ENCODE measurements at places on chromosomes 4 and X.

DNA sequence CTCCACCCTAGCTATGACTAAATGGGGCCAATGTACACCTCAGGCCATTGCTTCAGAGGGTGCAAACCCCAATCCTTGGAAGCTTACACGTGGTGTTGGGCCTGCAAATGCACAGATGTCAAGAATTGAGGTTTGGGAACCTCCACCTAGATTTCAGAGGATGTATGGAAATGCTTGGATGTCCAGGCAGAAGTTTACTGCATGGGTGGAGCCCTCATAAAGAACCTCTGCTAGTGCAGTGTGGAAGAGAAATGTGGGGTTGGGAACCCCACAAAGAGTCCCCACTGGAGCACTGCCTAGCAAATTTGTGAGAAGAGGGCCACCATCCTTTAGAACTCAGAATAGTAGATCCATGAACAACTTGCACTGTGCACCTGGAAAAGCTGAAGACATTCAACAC is 284.1 kb downstream of the ANTXR2 start:
- no peak for DNase-seq

- DNase-seq = no peak
Observed at GRCh38 chr4:42671431-42672194, 14.7 kb upstream of the ATP8A1 start.

- DNase-seq = no peak
Observed at GRCh38 chr4:172095161-172095560, 282.0 kb downstream of the GALNTL6 start.

GRCh38 chr4:7336732-7337131 is 98.0 kb downstream of the PSAPL1 start:
- no peak for DNase-seq

DNA sequence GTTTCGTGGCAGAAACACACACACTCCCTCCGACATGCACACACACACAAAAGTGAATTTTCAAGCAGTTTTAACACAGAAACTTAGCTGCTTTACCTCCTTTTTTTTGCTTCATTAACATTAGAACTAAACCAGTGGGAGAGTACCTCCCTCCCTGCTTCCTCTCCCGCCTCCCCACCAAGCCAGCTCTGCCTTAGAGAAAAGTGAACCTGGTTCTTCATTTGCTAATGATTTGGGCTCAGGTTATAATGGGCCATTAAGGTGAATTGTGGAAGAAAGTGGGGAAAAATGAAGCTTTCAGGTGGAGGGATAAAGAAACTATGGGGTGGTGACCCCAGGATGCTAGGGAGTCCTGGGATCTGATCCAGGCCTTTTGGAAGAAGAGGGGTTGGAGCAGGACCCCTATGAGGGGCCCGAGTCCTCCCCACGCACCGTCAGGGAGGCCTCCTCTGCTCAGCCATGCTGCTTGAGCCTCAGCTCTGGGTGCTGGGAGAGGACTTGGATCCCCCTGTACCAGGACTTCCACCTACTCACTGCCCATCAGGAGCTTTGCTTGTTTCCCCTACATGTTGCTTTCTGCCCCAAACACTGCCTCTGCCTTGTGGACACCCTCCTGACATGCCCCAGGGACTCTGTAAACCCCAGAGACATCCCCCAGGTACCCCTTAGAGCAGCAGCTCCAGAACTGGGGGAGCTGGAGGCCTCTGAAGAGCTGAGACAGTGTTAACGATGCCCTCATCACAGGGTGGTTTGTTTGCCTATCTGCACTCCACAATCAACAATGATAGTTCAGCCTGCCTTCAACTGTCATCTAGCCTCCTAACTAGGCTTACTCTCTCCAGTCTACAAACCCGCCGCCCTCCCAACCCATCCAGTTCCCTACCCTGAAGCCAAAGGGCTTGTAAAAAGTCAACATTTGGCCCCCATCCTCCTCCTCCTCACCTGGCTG is 6.5 kb upstream of the JADE1 start:
- DNase-seq = no peak

- DNase-seq = no peak
Observed at GRCh38 chrX:13092455-13092941, 48.1 kb upstream of the FAM9C start.

GRCh38 chr4:153816542-153816941 is 27.7 kb upstream of the SFRP2 start:
- no peak for DNase-seq

DNA sequence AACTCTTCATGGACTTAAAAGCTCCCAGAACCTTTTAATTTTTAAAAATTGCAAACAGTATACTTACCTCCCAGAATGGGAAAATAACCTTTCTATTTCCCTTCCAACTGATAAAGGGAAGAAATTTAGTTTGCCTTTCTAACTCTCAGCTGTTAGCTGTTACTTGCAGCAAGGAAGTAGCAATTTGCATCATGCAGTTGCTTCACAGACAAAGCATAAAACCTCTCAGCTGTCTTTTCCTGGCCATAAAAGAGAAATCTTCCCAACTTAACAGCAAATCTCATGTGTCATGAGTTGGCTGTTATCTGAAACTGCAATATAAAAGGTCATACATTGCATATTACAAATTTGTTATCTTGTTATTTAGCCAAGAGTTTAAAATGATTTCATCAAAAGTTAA is 18.4 kb downstream of the C4orf17 start:
- no peak for DNase-seq

DNA sequence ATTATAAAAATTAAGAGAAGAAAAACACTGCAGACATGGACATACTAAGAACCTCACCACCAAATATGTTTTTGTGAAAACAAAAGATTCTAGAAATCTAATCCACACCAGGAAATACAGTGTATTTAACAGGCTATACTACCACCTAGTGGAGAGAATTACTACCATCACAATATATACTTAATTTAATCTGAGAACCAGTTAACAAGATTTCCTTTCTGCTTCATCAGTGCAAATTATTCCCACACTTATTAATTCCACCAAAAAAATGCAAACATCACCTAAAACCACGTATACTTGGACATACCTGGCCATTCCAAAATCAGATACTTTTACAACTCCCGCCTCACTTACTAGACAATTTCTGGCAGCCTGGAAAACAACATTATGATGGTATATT is 7.0 kb upstream of the TXK start:
- no peak for DNase-seq

- DNase-seq = no peak
Observed at GRCh38 chr4:100100985-100101384, 89.3 kb downstream of the DDIT4L start.

DNA sequence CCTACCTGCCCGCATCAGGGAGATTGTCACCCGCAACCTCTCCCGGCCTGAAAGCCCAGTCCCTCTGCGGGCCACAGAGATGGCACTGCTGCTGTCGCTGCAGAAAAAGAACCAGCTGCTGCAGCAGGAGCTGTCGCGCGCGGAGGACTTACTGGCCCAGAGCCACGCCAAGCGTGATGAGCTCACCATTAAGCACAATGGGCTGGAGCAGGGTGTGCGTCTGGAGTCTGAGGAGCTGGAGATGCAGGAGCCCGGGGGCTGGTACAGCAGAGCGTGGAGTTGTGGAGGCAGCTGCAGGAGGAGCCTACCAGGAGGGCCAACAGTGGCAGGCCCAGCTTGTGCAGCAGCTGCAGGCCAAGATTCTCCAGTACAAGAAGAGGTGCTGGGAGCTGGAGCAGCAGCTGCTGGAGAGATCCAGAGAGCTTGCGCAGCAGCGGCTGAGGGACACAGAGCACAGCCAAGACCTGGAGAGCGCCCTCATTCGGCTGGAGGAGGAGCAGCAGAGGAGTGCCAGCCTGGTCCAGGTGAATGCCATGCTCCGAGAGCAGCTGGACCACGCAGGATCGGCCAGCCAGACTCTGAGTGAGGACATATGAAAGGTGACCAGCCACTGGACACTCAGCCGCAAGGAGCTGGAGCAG is 11.3 kb downstream of the SMIM10L2A start:
- no peak for DNase-seq

- DNase-seq = no peak
Observed at GRCh38 chr4:1413687-1414479, 7.6 kb upstream of the NKX1-1 start.

DNA sequence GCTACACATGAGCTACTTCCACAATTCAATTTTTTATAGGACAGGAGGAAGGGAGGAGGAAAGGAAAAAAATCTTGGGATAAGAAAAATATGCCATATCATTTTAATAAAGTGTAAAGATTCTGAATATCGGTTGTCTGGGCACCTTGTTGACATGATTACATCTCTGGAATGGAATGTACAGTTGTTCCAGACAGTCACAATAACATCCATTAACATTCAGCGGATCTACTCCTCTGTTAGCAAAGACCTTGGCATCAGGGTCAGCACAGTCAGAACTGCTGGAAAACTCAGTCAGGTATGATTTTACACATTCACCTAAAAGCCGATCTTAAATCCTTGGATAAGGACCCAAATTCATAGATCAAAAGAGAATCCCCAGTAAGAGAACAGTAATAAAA is 85.4 kb upstream of the ARMCX2 start:
- no peak for DNase-seq

GRCh38 chr4:2266181-2266580 is 4.3 kb upstream of the MXD4 start:
- no peak for DNase-seq

GRCh38 chrX:129792586-129793291 is 13.0 kb downstream of the SASH3 start:
- DNase-seq = no peak

- DNase-seq = no peak
Observed at GRCh38 chr4:48130100-48130499, 4.0 kb downstream of the TXK start.

- DNase-seq = no peak
Observed at GRCh38 chr4:4658052-4658451, 116.2 kb upstream of the STX18 start.

DNA sequence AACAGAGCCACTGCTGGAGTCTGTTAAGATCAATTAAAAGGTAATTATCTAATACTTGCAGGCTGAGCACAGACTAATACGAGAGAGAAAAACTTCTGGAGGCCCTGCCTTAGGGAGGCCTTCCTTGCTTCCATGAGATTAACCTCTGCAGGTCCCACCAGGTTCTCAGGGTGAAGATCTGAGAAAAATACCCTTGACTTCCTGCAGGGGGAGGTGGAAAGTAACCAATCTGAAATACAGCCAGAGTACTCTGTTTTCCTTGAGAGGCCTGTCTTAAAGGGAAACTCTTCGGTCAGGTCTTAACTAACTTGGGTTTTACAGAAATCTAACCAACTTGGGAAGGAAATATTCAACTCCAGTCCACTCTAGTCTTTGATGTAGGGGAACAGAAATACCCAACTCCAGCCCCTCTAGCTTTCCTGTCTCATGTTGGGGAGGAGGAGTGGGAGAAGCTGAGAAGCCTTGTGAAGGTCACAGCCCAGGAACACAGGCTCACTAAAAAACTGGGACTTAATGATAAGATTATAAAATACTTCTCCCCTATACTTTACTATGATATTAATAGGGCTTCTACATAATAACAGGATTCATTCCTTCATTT is 77.1 kb downstream of the TBCK start:
- DNase-seq = no peak

- DNase-seq = no peak
Observed at GRCh38 chr4:184280137-184280536, 62.5 kb upstream of the ENPP6 start.

DNA sequence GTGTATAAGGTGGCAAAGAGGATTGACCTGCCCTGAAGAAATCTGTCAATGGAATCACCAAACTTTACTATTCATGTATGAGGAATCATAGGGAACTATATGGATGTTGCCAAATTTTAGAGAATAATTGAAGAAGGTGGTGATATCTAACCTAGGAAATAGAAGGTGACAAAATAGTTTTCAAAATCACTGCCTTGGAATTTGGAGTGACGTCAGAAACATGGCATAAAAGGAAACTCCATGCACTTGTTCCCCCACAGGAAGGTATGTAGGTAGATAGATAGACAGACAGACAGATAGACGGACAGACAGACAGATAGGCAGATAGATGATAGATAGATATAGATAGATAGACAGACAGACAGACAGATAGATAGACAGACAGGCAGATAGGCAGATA is 793.9 kb upstream of the AMOT start:
- no peak for DNase-seq

GRCh38 chr4:138494931-138495330 is 252.8 kb upstream of the SLC7A11 start:
- no peak for DNase-seq

- DNase-seq = no peak
Observed at GRCh38 chr4:76806346-76806745, 91.6 kb downstream of the SOWAHB start.

DNA sequence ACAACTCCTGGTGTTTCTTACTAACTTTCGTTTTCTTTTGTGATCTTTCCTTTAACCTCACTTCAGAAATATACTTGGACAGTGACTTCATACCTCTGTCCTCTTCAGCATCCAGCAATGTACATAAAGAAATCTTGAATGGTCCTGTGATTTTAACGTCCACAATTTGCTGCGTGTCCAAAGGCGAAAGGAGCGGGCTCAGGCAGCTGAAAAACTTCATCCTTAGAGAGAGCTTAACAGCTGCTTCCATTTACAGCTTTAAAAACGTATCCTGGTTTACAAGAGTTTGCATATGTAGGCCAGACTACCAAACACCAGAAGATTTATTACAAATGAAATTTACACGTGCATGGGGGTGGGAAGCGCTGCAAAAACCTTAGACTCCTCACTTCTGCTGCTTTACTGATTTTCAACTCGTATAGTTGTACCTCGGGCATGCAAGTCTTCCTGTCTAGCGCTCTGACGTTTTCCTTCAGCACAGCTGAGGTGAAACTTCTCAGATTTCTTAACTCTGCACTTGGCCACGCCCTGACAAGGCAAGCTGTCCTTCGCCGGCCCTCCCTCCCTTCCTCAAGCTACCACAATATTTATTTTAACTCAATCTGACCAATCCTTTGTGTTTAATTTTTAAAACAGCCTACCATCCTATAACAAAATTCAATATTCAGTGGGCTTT is 406.4 kb downstream of the FAM47A start:
- DNase-seq = no peak

DNA sequence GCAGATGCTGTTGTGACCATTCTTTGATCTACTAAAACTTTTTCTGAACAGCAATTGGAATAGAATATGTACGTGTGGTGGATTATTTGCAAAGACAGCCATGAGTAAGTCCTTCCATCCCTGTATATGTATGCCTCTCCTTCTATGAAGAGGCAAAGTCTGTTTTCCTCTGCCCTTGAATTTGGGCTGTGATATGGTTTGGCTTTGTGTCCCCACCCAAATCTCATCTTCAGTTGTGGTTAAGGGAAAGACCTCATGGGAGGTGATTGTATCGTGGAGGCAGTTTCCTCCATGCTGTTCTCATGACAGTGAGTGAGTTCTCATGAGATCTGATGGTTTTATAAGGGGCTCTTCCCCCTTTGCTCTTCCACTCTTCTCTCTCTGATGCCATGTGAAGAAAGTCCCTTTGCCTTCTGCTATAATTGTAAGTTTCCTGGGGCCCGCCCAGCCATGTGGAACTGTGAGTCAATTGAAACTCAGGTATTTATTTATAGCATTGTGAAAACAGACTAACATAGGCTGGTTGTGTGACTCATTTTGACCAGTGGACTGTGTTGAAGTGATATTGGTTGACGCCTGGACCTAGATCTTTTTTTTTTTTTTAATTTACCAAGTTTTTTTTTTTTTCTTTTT is 108.3 kb upstream of the CAMK2D start:
- DNase-seq = no peak
